Kidney (tissue), 22 donors: ENCODE measurements at places on chromosomes 6 and 20. TPM values are rescaled to one million over a fixed set of nuclear protein-coding genes. Genes with fewer than 3 reads are reported as not detected.
A peak's percentile ranks its signal among the peaks of the same experiment; 100 is the strongest.

Gene TSHZ2
- 15.5 TPM for total RNA-seq

Gene ULBP3
- total RNA-seq, result 5.0 TPM

Gene NOL7
- 65.1 TPM for total RNA-seq

Gene GPRC6A
- total RNA-seq, result not detected

Gene ZSWIM3
- total RNA-seq, result 3.2 TPM

- DNase-seq, result peak; percentile 61
These were observed 28.9 kb downstream of the UTRN start for GRCh38 chr6:144314003-144314485.

DNA sequence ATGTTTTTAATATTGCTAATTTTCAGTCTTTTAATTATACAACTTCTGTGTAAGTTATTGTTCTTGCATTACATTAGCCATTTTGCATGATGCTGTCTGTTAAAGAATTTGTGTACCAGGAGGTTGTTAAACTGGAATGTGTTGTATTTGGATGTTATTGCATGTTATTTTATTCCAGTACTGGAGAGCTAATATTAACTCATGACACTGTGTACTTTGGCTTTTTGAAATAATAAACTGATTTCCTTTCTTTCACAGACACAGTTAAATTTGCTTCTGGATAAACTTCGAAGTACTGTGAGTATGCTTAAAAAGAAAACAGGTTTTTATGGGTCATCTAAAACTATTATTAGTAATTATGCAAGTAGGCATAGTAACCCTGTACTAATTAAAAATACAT, 121.3 kb downstream of the MYO6 start:
- no peak for DNase-seq

DNA sequence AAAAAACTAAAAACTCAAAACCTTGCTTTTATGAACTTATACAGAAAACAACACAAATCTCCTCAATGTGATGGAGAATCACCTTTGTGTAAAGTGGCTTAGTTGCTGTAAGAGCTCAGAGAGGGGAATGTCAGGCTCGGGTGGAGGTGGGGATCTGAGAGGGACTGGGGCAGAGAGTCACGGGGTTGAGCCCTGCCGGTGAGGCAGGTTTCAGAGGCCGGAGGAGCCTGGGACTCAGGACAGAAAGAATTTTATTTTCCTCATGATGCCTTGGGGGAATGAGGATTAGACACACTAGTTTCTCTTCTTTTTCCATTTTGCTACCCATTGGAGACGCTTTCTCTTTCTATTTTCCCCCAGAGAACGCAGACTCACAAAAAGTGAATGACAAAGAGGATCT, 252.3 kb upstream of the FOXQ1 start:
- no peak for DNase-seq

GRCh38 chr20:61445138-61445537, 193.1 kb downstream of the CDH4 start:
- DNase-seq, result no peak

GRCh38 chr6:140847262-140847645, 1285.5 kb upstream of the GJE1 start:
- DNase-seq, result no peak

DNA sequence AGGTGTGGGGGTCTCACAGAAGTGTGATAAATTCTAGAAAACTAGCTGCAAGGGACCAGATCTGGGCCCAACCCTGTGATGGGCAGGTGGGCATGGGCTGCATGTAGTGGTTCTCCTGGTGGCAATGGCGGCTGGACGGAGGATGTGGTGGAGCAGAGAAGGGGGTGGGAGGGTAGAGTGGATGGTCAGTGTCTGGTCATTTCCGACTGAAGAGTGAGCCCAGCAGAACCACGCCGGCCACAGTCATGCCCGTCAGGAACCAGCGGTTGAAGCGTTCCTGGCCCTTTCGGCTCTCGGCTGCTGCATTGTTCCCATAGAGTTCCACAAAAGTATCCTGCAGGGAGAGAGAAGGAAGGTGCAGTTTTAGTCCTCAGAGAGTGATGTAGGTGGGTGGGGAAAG, 28.0 kb downstream of the COX4I2 start:
- no peak for DNase-seq

DNA sequence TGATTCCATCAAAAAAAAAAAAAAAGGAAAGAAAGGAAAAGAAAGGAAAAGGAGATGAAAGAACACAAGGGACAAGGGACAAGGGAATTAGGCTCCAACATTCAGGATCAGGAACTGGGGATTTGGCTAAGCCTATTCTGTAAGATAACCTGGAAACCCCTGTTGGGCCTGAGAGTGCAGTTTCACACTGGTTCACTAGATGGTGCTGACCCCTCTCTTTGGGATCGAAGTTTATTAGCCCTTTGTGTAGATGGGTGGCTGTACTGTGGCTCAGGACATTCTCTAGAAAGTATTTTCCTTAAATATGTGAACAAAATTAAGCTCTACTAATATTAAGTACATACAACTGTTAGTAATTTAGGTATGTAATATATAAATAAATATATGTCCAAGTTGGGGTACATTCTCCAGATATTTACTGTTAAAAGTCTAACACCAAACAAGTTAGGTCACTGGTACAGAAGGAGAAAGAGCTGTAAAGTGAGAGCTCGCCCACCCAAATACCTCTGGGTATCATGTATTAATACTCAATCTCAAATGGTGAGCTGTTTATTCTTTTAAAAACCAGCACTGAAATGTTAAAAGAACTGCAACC, 6.3 kb downstream of the OR2A4 start:
- DNase-seq, result peak; percentile 48

GRCh38 chr6:42751055-42751454, 5.2 kb upstream of the TBCC start:
- peak; percentile 84 for DNase-seq

- no peak for DNase-seq
These were observed 43.8 kb upstream of the XRN2 start for GRCh38 chr20:21259346-21259745.

- DNase-seq, result peak; percentile 20
These were observed 636.0 kb downstream of the BCKDHB start for GRCh38 chr6:80742481-80742880.
